Activated CD4-positive, alpha-beta T cell treated with anti-CD3 and anti-CD28 coated beads, Interleukin-2, amount 10 ng/mL, durations not matched to agents 24 days and 14 days (primary cell): ENCODE measurements at places on chromosomes 7 and 10. TPM values are rescaled to one million over a fixed set of nuclear protein-coding genes. Genes with fewer than 3 reads are reported as not detected.

DNA sequence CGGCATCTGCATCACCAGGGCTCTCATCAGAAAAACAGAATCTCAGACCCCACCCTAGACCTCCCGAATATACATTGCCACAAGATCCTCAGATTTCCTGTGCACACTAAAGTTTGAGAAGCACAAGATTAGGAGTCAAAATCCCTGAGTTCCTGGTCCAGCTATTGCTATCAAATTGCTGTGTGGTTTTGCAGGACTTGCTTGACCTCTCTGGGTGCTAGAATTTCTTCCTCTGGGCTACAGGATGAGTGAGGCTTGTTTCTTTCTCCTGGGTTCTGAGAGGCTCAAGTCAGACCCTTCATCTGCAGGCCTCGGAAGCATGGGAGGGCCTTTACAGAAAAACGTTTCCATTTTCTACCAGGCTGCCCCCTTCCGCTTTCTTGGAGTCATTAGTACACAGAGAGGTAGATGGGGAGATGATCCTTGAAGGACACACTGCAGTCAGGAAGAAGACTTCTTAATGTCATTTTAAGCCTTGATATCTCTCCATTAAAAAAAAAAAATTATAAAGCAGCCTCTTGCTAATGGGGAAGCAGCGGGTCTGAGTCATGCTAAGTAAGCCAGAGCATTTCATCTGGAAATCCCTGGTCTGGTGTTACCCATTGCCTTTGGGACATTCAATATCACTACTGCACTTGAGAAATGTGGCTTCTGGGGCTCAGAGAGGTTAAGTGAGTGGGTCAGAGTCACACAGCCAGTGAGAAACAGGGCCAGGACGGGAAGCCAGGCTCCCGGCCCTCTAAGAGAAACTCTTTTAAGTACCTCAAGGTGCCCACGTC lies 173.5 kb downstream of the KCNMA1 start:
- no peak for DNase-seq
- no peak overlapping the region for H3K27ac ChIP-seq
- no peaks in the 10 kb centered on the region for H3K4me1 ChIP-seq

- no peaks in the 10 kb centered on the region for H3K4me1 ChIP-seq
- no peak overlapping the region for H3K4me3 ChIP-seq
- no peak overlapping the region for H3K27ac ChIP-seq
- H3K36me3 ChIP-seq: no peaks in the 10 kb centered on the region
- DNase-seq: no peak
Observed at GRCh38 chr7:119514326-119514725, 758.6 kb upstream of the KCND2 start.

The FAM25C gene
- not detected in 2 replicates for total RNA-seq

The AKR1C4 gene
- not detected in 2 replicates for total RNA-seq

The ADAM8 gene
- total RNA-seq: 143 and 165 TPM in 2 replicates

The PRF1 gene
- 76.5 and 79.9 TPM in 2 replicates for total RNA-seq
